Breast epithelium (tissue), 4 donors: ENCODE measurements at places on chromosomes 6 and 20. TPM values are rescaled to one million over a fixed set of nuclear protein-coding genes. Genes with fewer than 3 reads are reported as not detected.

- no peak overlapping the region for H3K27ac ChIP-seq
- no peak overlapping the region for H3K4me3 ChIP-seq
- H3K36me3 ChIP-seq: no peaks in the 10 kb centered on the region
- no peaks in the 10 kb centered on the region for H3K27me3 ChIP-seq
- H3K4me1 ChIP-seq: no peaks in the 10 kb centered on the region
Observed at GRCh38 chr20:51486197-51487005, 56.1 kb downstream of the NFATC2 start.

PGBD1 gene
- total RNA-seq: 4.6 TPM

DPPA5 gene
- not detected for total RNA-seq

- no peak for DNase-seq
- no peaks in the 10 kb centered on the region for H3K4me1 ChIP-seq
- H3K36me3 ChIP-seq: no peaks in the 10 kb centered on the region
Observed at GRCh38 chr20:35327074-35327976, 35.1 kb upstream of the FAM83C start.

ERMARD gene
- total RNA-seq: 20.6 TPM

GRCh38 chr6:129615020-129615419 lies 95.0 kb downstream of the ARHGAP18 start:
- no peak for DNase-seq
- H3K27ac ChIP-seq: no peak overlapping the region
- peaks cover 7% of the 10 kb centered on the region for H3K36me3 ChIP-seq
- H3K4me1 ChIP-seq: no peaks in the 10 kb centered on the region
- H3K4me3 ChIP-seq: no peak overlapping the region

DNA sequence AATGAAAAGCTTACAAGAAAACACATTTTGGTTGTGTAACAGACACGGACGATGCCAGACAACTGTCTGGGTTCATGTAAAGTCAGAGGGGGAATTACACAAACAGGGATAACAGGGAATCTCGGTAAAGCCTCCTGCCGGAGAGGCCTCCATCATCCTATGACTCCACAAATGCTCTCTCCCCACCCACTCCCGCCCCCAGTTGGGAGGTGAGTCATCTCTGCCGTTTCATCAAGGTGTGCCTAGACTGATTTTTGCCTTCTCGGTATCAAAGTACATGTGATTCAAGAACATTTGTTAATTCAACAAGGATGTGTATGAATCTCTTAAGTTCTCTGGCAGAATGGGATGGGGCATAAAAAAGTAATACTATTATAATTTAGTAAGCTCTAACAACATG lies 304.9 kb upstream of the PRDM1 start:
- H3K27me3 ChIP-seq: no peaks in the 10 kb centered on the region
- no peak for DNase-seq
- no peaks in the 10 kb centered on the region for H3K4me1 ChIP-seq
- peak overlapping the region; percentile 48 for H3K27ac ChIP-seq
- H3K4me3 ChIP-seq: no peak overlapping the region

DNA sequence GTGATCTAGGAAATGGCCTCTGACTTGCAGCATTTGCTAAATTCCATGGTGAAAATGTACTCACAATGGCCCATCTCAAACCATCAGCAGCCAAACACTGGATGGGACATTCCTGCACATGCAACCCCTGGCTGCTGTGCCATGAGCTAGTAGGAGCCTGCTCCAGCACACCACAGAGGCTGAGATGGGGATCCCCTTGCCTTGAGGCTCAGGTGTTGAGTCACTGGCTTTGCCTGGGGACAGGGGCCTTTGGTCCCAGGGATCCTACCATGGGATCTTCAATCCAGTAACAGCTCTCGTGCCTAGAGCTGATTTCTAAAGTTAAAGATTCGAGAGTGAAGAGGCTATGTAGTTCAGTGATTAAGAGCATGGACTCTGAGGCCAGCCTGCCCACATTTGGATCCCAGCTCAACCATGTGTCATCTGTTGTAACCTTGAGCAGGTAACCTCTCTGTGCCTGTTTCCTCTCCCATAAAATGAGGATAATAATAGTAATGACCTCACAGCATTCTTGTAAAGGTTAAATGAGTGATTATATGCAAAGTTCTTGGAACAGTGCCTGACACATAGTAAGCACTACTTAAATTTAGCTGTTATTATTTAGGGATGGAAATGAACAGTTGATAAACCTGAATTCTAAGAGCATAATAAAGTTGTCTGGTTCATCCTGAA lies 16.4 kb downstream of the FOXQ1 start:
- H3K4me3 ChIP-seq: no peak overlapping the region
- H3K36me3 ChIP-seq: no peaks in the 10 kb centered on the region
- H3K27me3 ChIP-seq: no peaks in the 10 kb centered on the region
- peaks cover 3% of the 10 kb centered on the region for H3K4me1 ChIP-seq

- no peak for DNase-seq
- H3K27me3 ChIP-seq: no peaks in the 10 kb centered on the region
- H3K36me3 ChIP-seq: no peaks in the 10 kb centered on the region
- H3K4me1 ChIP-seq: no peaks in the 10 kb centered on the region
- H3K4me3 ChIP-seq: no peak overlapping the region
Observed at GRCh38 chr20:4740774-4741431, 19.2 kb downstream of the PRND start.

GRCh38 chr6:14369717-14370116 lies 252.1 kb downstream of the CD83 start:
- H3K27me3 ChIP-seq: no peaks in the 10 kb centered on the region
- H3K27ac ChIP-seq: no peak overlapping the region
- no peak for DNase-seq
- no peak overlapping the region for H3K4me3 ChIP-seq

DNA sequence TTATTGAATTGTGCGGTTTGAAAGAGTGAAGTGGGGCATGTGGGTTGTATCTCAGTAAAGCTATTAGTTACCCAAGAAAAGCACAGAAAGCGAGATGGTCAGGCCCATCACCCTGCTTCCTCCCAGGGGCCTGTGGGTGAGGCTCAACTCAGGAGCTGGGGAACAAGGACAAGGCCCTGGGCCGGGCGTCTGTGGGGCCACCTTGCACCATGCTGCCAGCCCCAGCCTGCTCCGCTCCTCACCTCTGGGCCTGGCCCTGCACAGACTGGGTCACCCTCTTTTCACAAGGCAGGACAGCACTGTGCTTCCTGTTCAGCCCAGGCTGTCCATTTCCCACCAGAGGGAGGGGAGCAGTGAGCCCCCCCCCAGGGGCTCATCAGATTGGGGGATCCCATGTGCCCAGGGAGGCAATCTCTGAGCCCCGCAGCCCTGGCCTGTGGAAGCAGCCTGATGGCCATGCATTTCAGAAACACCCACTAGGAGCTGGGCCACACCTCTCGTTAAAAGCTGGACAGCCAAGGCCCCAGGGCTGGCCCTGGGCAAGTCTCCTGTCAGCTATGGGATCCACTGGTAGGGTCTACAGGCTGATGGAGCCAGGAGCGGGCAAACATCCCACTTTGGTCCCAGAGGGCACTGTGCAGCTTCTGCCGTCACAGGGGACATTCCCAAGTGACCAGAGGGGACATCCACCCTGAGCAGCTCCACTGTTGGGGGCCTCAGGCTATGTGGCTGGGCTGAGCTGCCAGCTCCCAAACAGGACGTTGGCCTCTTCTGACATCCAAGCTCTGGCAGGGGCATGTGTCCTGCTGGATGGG lies 55.9 kb downstream of the YTHDF1 start:
- H3K4me3 ChIP-seq: no peak overlapping the region
- H3K36me3 ChIP-seq: no peaks in the 10 kb centered on the region
- no peak overlapping the region for H3K27ac ChIP-seq
- peaks cover 77% of the 10 kb centered on the region for H3K27me3 ChIP-seq

GRCh38 chr6:75376347-75377024 lies 91.9 kb upstream of the TMEM30A start:
- no peaks in the 10 kb centered on the region for H3K27me3 ChIP-seq
- H3K27ac ChIP-seq: no peak overlapping the region
- H3K4me3 ChIP-seq: no peak overlapping the region
- no peaks in the 10 kb centered on the region for H3K4me1 ChIP-seq
- no peaks in the 10 kb centered on the region for H3K36me3 ChIP-seq

DNA sequence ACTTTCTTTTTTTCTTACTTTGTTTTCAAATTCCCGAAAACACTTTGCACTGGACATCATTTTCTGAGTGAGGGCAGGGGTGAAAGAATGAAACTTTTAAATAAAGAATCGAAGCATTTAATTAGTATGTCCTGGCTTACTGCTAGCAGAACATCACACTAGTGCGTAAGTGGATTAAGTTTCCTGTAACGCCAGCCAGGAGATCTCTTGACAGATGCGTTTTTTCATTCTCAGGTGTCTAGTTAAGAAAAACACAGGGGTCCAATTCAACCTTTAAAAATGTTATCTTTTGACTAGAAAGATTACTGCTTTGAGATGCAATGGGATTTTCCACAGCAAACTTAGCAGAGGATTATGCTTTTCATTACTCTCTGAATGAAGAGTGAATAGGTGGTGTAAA lies 858.8 kb upstream of the EPHA7 start:
- H3K36me3 ChIP-seq: no peaks in the 10 kb centered on the region
- no peaks in the 10 kb centered on the region for H3K4me1 ChIP-seq
- DNase-seq: no peak
- no peak overlapping the region for H3K4me3 ChIP-seq
- H3K27me3 ChIP-seq: no peaks in the 10 kb centered on the region

DNA sequence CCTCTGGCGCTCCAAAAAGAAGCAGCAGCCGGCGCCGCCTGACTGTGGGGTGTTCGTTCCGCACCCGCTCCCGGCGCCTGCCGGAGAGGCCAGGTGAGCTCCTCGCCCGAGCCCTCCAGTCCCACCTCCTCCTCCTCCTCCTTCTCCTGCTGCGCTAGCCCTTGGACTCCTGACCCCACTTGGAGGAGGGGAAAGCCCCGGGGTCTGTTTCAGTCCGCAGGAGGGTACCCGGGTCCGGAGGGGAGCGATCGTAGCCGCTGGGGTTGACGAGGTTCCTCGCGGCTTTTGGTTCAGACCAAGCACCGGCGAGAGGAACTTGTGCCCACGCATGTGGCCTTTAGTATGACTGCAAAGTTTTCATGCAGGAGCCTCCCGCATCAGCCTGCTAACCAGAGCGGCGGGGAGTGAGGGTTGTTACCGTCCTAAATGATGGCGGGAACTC lies 493 bp downstream of the CRYBG1 start:
- no peaks in the 10 kb centered on the region for H3K4me1 ChIP-seq
- no peaks in the 10 kb centered on the region for H3K36me3 ChIP-seq
- DNase-seq: peak; percentile 58
- peak overlapping the region; percentile 76 for H3K27ac ChIP-seq
- H3K27me3 ChIP-seq: peaks cover 4% of the 10 kb centered on the region
- H3K4me3 ChIP-seq: peak overlapping the region; percentile 82

DNA sequence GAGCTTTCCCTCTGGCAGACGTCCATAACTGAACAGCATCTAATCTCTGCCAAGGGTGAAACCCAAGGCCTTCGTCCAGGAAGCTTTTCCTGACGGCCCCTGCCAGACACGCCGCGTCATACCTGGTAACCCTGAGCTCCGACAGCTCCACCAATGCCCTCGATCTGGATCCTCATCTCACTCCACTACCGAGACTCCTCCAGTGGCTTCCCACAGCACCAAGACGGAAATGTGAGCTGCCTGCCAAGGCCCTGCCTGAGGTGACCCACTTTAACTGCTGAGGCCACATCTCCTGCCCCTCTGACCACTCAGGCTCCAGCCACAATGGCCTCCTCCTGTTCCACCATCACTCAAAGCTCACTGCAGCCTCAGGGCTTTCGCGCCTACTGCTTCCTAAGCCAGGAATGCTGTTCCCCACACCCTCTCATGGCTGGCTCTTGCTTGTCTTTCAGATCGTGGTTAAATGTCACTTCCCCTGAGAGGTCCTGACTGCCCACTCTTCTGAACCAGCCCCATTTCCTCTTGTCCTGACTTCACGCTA lies 143.2 kb downstream of the PREX1 start:
- peak overlapping the region; percentile 22 for H3K27ac ChIP-seq
- H3K4me1 ChIP-seq: peaks cover 7% of the 10 kb centered on the region
- H3K4me3 ChIP-seq: no peak overlapping the region
- no peak for DNase-seq

TP53TG5 gene
- total RNA-seq: not detected

MROH8 gene
- 8.3 TPM for total RNA-seq

- no peak for DNase-seq
- no peak overlapping the region for H3K27ac ChIP-seq
- no peaks in the 10 kb centered on the region for H3K27me3 ChIP-seq
- H3K4me3 ChIP-seq: no peak overlapping the region
Observed at GRCh38 chr6:52872031-52872430, 31.4 kb upstream of the GSTA5 start.
